ENCODE measurements at places on chromosomes 12 and 14.

GRCh38 chr14:21382886-21383847 lies 652 bp downstream of the SUPT16H start:
- peak; percentile 20 for DNase-seq

GRCh38 chr12:108807996-108808769 lies 49.2 kb downstream of the SSH1 start:
- DNase-seq, result no peak

DNA sequence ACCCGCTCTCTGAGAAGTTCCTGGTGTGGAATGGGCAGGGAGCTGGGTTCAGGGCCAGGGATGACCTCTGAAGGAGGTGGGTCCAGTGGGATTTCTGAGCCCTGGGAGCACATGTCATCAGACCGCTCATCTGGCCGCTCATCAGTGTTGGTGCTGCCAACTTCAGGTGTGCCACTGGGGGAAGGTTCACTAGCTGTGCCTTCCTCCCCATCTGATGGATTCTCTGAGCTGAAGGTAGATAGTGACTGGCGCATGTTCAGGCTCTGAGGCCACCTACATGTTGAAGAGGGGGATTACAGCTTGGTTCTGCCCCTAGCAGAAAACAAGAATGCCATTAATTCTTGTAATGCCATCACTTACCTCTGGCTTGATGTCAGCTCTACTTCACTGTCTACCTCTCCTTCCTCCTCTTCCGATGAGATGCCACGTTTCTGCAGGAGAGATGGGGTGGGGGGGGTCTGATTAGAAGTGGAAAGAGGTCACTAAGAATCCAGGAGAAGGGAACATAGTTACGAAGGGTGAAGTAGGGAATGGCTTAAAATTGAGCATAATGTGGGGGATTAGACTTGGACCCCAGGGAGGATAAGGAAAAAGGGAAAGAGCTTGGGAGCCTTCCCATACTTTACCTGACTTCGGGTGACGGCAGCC lies 17.2 kb downstream of the MAP3K12 start:
- no peak for DNase-seq

- DNase-seq, result no peak
These were observed 16.0 kb downstream of the FNTB start for GRCh38 chr14:65002586-65003210.

- DNase-seq, result no peak
These were observed 66.8 kb downstream of the VWF start for GRCh38 chr12:6057700-6058099.

GRCh38 chr12:99810718-99811593 lies 163.4 kb downstream of the GARIN6 start:
- DNase-seq, result no peak

DNA sequence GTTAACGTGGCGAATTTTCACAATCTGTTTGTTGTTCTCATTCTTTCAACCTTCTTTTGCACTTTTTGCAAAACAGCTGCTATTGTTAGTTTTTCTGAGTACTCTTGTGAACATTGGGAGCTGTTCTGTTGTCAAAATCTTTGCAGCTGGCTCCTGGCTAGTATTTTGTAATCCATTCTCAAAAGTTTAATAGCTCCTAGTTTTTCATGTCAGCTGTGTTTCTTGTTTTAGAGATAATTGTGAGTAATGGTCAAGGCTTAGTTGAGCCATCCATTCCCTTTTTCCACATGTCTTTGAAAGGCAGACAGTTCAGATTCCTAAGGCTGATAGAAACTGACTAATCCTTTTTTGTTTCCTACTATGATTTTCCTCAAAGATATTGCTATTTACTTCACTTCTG lies 39.1 kb upstream of the CRADD start:
- no peak for DNase-seq

- DNase-seq, result no peak
These were observed 9.4 kb upstream of the DACT1 start for GRCh38 chr14:58628406-58628805.

DNA sequence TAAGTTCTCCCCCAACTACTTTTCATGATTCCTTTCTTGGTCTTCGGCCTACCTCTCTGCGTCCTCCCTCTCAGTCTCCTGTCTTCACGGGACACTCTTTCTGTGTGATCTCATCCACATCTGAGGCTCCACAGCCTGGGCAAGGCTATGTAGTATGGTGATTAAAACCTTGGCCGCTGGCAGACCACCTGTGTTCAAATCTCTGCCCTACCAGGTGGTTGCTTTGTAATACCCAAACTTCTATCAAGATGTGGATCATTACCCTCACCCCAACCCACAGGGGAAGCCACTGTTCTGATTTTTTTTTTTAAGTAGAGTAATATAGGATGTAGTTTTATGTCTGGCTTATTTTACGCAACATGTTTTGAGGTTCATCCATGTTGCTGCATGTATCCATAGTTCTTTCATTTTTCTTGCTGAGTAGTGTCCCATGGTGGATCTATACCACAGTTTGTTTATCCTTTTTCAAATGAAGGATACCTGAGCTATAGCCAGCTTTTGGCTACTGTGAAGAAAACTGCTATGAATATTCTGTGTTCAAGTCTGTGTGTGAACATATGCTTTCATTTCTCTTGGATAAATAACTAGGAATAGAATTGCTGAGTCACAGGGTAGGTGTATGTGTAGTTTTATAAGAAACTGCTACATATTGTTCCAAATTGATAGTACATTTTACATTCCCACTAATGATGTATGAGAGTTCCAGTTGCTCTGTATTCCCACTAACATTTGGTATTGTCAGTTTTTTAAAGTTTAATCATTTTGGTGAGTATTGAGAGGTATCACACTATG lies 8.3 kb upstream of the STAT6 start:
- DNase-seq, result no peak

- no peak for DNase-seq
These were observed 1.0 kb downstream of the MPHOSPH9 start for GRCh38 chr12:123231931-123232330.

GRCh38 chr14:103543140-103543539 lies 14.1 kb downstream of the TRMT61A start:
- DNase-seq, result no peak

DNA sequence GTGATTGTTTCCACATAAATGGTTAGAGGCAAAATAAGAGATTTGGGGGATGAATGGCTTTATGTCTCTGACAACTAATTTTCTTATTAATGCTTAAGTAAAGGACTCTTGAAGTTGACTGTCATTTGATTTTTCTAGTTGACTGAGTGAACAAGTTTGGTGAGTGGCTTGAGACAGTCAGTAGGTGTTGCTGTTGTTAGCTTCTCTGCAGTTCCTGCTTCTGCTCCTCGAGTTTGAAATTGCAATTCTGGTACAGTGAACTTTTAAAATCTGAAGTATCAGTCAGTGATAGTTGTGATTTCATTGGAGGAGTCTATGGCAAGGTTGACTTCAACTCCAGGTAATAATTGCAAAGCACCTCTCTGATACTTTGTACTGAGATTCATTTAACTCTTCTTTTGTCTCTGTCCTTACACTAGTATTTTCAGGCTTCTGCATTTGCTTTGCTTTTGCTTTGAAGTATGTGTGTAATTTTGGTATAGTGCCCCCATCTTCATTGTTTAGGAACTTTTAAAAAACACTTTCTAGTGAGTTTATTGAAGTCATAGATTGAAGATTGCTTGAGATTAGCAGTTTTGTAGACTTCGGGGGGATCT lies 415.5 kb downstream of the PCNX1 start:
- DNase-seq, result no peak

DNA sequence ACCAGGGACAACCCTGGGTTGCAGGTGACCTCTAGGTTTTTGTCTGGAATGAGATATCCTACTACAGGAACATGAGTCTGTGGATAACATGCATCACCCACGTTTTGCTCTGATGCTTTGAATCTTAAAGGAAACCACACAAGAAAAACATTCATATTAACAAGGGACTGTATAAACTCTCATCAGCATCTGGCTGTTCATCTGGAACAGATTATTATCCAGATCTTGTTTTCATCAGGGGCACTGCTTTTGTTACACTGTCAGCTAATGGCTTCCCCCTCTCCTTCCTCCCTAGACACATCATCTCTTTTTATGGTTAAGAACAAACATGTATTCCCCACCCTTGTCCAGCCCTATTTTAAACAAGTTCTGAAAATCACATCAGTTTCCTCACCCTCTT lies 1095.7 kb downstream of the AACS start:
- DNase-seq, result no peak

GRCh38 chr12:47823422-47824086 lies 3.9 kb upstream of the HDAC7 start:
- no peak for DNase-seq

- no peak for DNase-seq
These were observed 209.2 kb upstream of the C14orf180 start for GRCh38 chr14:104370256-104370870.

GRCh38 chr14:69637503-69638031 lies 26.2 kb downstream of the SUSD6 start:
- no peak for DNase-seq

DNA sequence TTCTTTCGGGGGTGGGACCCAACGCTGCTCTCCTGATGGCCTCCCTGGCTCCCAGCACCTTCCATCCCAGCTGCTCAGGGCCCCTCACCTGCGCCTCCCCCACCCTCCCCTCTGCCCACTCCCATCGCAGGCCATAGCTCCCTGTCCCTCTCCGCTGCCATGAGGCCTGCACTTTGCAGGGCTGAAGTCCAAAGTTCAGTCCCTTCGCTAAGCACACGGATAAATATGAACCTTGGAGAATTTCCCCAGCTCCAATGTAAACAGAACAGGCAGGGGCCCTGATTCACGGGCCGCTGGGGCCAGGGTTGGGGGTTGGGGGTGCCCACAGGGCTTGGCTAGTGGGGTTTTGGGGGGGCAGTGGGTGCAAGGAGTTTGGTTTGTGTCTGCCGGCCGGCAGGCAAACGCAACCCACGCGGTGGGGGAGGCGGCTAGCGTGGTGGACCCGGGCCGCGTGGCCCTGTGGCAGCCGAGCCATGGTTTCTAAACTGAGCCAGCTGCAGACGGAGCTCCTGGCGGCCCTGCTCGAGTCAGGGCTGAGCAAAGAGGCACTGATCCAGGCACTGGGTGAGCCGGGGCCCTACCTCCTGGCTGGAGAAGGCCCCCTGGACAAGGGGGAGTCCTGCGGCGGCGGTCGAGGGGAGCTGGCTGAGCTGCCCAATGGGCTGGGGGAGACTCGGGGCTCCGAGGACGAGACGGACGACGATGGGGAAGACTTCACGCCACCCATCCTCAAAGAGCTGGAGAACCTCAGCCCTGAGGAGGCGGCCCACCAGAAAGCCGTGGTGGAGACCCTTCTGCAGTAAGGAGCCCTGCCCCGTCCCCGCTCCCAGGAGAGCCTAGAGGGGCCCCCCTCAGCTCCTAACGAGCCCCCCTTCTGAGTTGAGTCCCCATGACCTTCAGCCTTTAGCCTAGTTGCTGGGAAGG lies at the start of gene HNF1A:
Gene HNF1A, plus strand, starts transcription at position 248 of the 924 bp plus-strand sequence. Its CDS starts 226 bp downstream, at position 474.
- no peak for DNase-seq

- no peak for DNase-seq
These were observed 133.8 kb upstream of the CPM start for GRCh38 chr12:69066492-69067373.

DNA sequence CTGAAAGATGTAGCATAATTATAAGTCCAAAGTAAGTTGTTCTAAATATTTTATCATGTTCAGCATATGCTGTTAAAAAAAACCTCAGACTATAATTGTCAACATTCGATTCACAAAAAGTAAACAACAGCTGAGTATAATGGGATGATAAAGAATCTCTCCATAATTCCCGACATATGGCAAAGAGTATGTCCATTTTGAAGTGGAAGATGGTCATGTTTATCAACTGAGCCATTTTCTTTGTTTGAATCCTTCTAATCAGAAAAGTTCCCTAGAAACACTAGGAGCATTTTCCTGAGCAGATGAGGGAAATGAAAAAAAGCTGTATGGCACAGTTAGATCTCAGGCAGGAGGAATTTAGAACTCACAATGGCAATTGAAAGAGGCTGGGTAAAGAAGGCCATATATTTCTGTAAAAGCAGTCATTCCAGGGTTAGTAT lies 192.1 kb upstream of the AMIGO2 start:
- DNase-seq, result no peak

DNA sequence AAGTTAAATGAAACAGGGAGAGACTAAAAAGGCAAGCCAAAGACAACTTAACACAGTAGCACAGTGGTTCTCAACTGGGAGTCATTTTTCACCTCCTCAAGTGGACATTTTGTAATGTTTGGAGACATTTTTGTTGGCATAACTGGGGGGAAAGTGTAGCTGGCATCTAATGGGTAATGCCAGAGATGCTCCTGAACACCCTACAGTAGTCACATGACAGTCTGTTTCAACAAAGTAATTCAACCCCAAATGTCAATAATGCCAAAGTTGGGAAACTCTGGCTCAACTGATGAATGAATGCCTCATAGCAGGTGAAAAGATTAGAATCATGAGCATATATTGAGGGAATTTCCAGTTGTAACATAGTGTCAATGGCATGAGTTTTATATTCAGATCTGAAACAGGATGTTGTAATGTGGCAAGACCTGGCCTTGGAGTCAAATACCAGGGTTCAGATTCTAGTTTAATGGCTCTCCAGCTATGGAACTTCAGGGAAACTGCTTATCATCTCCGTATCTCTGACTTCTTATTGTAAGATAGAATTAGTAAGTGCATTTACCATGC lies 2.4 kb upstream of the OR4K5 start:
- no peak for DNase-seq

DNA sequence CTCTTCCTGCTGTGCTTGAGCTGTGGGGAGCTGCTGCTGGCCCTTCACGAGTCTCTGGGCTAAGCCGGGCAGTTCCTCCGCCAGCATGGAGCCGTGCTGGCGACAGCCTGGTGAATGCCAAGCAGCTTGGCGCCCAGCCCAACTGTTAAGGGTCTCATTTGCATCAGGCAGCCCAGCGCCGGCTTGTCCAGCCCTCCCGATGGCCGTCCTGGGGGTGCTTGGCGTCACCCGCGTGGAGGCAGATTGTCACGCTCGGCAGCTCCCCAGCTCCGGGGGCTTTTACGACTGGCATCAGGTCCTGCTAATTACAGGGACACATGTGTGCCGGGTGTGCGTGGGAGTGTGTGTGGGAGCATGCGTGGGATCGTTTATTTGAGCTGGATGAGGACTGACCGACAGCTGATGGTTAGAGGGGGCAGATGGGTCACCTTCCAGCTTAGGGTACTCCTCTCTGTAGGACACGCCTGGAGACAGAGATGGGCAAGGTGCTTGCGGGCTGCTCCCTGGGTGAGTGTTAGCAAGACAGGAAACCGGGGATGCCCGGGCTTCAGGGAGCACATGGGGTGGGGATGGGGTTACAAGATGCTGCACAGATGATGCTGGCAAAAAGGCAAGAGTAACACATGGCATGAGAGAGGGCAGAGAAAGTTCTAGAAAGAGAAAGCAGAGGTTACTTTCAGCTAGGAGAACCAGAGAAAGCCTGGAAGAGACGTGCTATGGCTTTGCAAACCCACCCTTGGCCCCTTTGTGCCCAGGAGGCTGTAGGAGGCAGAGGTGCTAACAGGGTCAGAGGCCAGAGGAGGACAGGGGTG lies 64.1 kb downstream of the KIF26A start:
- DNase-seq, result no peak

- DNase-seq, result no peak
These were observed 6.2 kb upstream of the DYRK4 start for GRCh38 chr12:4555804-4556203.
